Stomach (tissue), 19 donors: ENCODE measurements at places on chromosomes 3 and 15. TPM values are rescaled to one million over a fixed set of nuclear protein-coding genes. Genes with fewer than 3 reads are reported as not detected.

DNA sequence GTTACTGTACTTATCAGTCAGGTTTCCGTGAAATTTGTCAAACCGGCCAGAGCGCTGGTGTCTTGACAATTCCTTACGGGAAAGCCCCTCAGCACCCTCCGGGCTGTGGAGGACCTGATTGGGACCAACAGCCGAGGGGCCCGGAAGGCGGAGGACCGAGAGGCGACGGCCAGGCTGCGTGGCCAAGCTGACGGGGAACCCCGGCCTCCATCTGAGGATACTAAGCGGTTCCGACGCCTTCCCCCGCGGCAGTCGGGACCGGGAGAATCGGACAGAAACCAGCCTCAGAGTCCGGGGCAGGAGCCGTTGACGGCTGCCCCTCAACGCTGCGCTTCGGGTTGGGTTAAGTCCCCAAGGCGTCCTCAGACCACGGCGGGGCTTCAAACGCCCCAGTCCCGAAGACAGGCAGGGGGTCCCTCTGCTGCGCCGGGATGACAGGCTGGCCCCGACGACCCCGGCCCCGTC lies 499 bp downstream of the ALDH1A2 start:
- peak overlapping the region; percentile 50 for H3K4me3 ChIP-seq
- H3K36me3 ChIP-seq: no peaks in the 10 kb centered on the region
- peak; percentile 53 for DNase-seq
- peaks cover 92% of the 10 kb centered on the region for H3K27me3 ChIP-seq
- H3K27ac ChIP-seq: no peak overlapping the region
- peaks cover 11% of the 10 kb centered on the region for H3K4me1 ChIP-seq

DNA sequence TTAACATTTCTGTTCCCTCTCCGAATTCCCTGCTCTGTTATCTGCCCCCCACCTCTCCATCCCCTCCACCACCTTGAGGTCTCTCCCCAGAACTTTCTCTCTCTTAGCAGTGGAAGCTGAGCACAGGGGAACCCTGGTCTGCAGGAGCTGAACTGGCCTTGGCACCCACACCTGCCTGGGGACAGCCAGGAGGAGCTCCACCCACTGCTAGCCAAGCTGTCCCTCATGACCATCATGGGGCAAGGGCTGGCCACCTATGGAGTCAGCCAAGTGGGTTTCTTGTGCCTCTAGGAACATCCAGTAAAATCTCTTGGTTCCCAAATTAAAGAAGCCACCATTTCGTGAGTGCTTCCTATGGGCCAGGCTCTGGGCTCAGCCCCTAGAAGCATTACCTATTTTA lies 276.4 kb upstream of the TLE3 start:
- H3K27me3 ChIP-seq: no peaks in the 10 kb centered on the region
- H3K27ac ChIP-seq: no peak overlapping the region
- DNase-seq: no peak
- no peaks in the 10 kb centered on the region for H3K36me3 ChIP-seq
- H3K4me1 ChIP-seq: peaks cover 30% of the 10 kb centered on the region

GRCh38 chr3:178826435-178827123 lies 245.0 kb downstream of the ZMAT3 start:
- H3K4me3 ChIP-seq: no peak overlapping the region
- no peak overlapping the region for H3K27ac ChIP-seq
- no peaks in the 10 kb centered on the region for H3K36me3 ChIP-seq
- DNase-seq: no peak
- H3K27me3 ChIP-seq: no peaks in the 10 kb centered on the region
- H3K4me1 ChIP-seq: peaks cover 12% of the 10 kb centered on the region

DNA sequence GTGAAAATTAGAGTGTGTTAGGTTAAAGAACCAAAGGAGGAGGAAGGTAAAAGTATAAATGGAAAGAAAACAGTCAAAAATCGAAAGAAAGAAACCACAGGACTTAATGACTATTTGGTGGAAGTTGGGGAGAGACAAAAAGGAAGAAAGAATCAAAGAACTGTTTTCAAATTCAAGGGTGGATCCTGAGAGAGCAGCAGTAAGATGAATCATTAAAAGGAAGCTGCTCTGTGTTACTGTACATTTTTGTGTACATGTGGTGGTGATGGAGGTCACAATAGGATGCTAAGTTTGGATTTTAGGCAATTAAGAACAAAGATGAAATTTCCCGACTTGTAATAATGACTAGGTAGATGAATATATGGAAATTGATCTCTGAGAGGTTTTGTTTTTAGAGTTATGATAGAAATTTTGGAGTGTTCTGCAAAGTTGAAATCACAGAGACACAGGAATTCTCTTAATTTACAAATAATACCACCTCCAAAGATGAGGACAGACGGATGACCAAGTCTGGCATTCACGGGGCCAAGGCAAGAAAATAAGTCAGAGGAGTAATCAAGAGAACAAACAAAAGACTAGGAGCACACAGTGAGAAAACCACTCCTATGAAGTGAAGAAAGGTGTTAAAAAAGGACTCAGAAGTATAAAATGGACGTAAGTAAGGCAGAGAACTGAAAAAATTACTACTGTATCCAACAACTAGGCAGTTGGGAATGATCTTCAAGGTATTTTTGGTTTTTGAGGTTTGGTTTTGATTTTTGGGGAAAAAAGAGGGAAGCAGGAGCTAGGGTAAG lies 7.1 kb downstream of the DHX36 start:
- no peak overlapping the region for H3K27ac ChIP-seq
- peaks cover 38% of the 10 kb centered on the region for H3K36me3 ChIP-seq
- no peak overlapping the region for H3K4me3 ChIP-seq
- H3K27me3 ChIP-seq: no peaks in the 10 kb centered on the region

YEATS2 gene
- total RNA-seq: 32.2 TPM

GRCh38 chr3:46272028-46272451 lies 29.8 kb downstream of the CCR3 start:
- no peak overlapping the region for H3K4me3 ChIP-seq
- no peak overlapping the region for H3K27ac ChIP-seq
- peaks cover 7% of the 10 kb centered on the region for H3K4me1 ChIP-seq
- no peaks in the 10 kb centered on the region for H3K27me3 ChIP-seq

GRCh38 chr3:31721676-31722075 lies 189.0 kb downstream of the STT3B start:
- H3K4me3 ChIP-seq: no peak overlapping the region
- H3K4me1 ChIP-seq: no peaks in the 10 kb centered on the region
- no peaks in the 10 kb centered on the region for H3K27me3 ChIP-seq
- H3K27ac ChIP-seq: no peak overlapping the region
- H3K36me3 ChIP-seq: no peaks in the 10 kb centered on the region
- DNase-seq: no peak

DUOXA1 gene
- total RNA-seq: 18.3 TPM

ADAMTS7 gene
- 2.9 TPM for total RNA-seq

LRRC3B gene
- total RNA-seq: 1.2 TPM

- no peak overlapping the region for H3K27ac ChIP-seq
- H3K4me3 ChIP-seq: no peak overlapping the region
Observed at GRCh38 chr3:128452120-128452519, 14.6 kb downstream of the DNAJB8 start.

- H3K36me3 ChIP-seq: no peaks in the 10 kb centered on the region
- no peak overlapping the region for H3K4me3 ChIP-seq
- H3K4me1 ChIP-seq: peaks cover 13% of the 10 kb centered on the region
- DNase-seq: peak; percentile 77
- no peak overlapping the region for H3K27ac ChIP-seq
- H3K27me3 ChIP-seq: peaks cover 12% of the 10 kb centered on the region
Observed at GRCh38 chr3:137264071-137264820, 306.5 kb downstream of the IL20RB start.

WNT5A gene
- total RNA-seq: 5.3 TPM

DNA sequence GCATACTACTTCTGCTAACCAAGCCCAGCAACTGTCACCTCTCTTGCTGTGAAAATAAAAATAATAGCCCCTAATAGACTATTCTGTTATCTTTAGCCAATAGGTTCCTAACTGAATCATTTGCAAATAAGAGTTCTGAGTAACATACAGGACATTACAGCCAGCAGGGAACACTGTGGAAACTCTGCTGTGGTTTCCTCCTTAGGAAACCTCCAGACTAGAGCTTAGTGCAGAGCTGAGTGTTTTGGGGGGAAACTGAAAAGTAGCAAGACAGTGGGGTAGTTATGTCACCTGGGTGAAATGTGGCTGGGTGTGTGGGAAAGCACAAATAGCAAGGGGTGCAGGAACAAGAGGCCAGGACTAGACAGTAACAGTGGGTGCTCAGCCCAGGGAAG lies 32.4 kb downstream of the DZIP1L start:
- H3K36me3 ChIP-seq: peaks cover 83% of the 10 kb centered on the region
- peaks cover 8% of the 10 kb centered on the region for H3K4me1 ChIP-seq
- H3K27me3 ChIP-seq: no peaks in the 10 kb centered on the region
- peak overlapping the region; percentile 68 for H3K27ac ChIP-seq
- DNase-seq: no peak

SCN11A gene
- total RNA-seq: 1.1 TPM

DNA sequence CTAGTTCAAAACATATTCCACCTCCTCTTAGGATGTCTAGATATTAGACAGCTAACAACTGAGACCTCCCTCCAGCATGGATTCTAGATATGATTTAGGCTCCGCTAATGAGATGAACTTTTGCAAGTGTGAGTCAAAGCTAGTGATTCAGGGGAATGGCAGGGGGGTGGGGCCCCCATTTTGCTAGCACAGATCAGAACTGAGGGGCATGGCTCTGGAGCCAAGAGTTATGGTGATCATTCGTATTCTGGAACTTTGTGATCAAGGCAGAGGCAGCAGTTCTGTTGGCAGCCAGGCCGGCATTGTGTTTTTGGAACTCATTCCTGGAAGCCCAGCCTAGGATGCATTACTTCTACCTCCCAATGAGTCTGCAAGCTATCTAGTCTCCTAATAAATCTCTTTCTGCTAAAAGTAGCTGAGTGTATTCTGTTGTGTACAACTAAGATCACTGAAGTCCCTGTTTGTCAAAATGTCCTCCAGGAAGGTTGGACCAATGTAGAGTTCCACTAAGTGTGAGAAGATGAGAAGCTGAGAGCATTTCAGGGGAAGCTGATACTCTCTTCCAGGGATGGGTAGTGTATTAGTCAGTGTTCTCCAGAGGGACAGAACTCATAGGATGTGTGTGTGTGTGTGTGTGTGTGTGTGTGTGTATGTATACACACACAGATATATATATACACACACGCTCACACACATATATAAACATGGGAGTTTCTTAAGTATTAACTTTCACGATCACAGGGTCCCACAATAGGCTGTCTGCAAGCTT lies 312.7 kb downstream of the TLE3 start:
- H3K4me3 ChIP-seq: no peak overlapping the region
- no peak for DNase-seq
- H3K4me1 ChIP-seq: no peaks in the 10 kb centered on the region
- H3K27ac ChIP-seq: no peak overlapping the region
- no peaks in the 10 kb centered on the region for H3K36me3 ChIP-seq

SLC28A1 gene
- total RNA-seq: not detected

NDUFB4 gene
- total RNA-seq: 97.1 TPM

KBTBD13 gene
- total RNA-seq: 0.18 TPM

FRMD5 gene
- 2.7 TPM for total RNA-seq

DNA sequence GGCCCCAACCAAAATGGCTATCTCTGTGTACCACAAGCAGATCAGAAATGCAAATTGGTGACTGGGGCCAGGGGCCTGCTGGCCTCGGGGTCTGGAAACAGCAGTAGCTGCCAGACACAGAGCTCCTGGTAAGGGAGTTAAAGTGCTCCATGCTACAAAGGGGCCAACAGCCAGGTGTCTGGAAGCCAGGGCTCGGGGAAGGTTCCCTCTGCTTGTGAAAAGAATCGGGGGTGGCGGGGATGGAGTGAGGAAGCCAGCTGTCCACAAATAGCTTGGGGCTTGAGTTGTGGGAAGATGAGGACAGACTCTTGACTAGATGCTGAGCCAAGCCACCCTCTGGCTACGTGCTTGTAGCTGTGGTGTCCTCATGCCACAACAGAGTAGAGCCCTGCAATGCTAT lies 39.3 kb downstream of the CHRD start:
- no peak overlapping the region for H3K27ac ChIP-seq
- H3K36me3 ChIP-seq: no peaks in the 10 kb centered on the region
- DNase-seq: no peak
- no peaks in the 10 kb centered on the region for H3K4me1 ChIP-seq
